NCI-H1092 treated with DMSO at 0.1 percent for 48 hours (cell line): ENCODE measurements at places on chromosomes 2 and 18.

DNA sequence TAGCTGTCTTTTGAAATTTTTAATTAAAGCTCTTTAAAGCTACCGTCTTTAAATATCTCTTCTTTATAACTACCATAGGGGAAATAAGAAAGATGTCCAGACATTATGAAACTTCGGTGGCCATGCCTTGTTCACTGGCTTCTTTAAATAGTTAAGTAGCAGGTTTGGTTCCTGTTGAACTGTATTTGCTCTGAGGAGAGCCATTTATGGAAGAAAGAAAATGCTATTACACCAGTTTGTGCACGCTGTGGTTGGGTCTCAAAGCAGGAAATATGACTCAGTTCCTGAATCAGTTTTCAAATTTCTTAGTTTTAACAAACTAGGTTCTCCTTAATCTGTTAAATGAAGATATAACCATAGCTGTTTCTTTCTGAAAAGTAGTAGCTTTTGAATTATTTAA is 12.2 kb downstream of the ARPC2 start:
- no peak for DNase-seq

DNA sequence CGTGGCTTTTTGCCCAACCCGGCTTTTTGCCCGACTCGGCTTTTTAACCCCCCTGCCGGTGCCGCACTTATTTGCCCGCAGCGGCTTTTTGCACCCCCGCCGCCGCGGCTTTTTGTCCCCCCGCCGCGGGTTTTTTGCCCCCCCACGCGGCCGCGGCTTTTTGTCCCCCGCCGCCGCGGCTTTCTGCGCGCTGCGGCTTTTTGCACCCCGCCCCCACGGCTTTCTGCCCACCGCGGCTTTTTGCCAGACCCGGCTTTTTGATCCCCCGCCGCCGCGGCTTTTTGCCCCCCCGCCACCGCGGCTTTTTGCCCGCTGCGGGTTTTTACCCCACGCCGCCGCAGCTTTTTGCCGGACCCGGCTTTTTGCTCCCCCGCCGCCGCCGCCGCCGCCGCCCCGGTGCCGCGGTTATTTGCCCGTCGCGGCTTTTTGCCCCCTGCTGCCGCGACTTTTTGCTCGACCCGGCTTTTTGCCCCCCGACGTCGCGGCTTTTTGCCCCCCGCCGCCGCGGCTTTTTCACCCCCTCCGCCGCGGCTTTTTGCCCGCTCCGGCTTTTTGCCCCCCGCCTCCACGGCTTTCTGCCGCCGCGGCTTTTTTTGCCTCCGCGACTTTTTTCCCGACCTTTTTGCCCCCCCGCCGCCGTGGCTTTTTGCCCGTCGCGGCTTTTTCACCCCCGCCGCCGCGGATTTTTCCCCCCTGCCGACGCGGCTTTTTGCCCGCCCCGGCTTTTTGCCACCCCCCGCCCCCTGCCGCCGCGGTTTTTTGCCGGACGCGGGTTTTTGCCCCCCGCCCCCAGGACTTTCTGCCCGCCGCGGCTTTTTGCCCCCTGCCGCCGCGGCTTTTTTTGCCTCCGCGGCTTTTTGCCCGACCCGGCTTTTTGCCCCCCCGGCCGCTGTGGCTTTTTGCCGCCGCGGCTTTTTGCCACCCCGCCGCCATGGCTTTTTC is 2786.5 kb downstream of the RPIA start:
- DNase-seq = no peak

- DNase-seq = no peak
Observed at GRCh38 chr2:134836986-134837385, 1.4 kb upstream of the ACMSD start.

DNA sequence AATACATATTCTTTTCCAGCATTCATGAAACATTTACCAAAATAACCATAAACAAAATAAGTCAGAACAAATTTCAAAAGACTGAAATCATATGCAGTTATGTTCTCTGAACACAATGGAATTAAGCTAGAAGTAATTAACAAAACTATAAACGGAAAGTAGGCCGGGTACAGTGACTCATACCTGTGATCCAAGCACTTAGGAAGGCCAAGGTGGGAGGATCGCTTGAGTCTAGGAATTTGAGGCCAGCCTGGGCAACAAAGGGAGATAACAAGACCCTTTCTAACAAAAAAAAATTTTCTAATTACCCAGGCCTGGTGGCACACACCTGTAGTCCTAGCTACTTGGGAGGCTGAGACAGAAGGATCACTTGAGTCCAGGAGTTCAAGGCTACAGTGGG is 14.9 kb downstream of the ATAD2B start:
- no peak for DNase-seq

- no peak for DNase-seq
Observed at GRCh38 chr18:34892379-34892778, 148.8 kb upstream of the MAPRE2 start.

GRCh38 chr2:105177536-105178254 is 63.8 kb upstream of the GPR45 start:
- no peak for DNase-seq

- no peak for DNase-seq
Observed at GRCh38 chr2:154140249-154141025, 268.7 kb downstream of the GALNT13 start.

DNA sequence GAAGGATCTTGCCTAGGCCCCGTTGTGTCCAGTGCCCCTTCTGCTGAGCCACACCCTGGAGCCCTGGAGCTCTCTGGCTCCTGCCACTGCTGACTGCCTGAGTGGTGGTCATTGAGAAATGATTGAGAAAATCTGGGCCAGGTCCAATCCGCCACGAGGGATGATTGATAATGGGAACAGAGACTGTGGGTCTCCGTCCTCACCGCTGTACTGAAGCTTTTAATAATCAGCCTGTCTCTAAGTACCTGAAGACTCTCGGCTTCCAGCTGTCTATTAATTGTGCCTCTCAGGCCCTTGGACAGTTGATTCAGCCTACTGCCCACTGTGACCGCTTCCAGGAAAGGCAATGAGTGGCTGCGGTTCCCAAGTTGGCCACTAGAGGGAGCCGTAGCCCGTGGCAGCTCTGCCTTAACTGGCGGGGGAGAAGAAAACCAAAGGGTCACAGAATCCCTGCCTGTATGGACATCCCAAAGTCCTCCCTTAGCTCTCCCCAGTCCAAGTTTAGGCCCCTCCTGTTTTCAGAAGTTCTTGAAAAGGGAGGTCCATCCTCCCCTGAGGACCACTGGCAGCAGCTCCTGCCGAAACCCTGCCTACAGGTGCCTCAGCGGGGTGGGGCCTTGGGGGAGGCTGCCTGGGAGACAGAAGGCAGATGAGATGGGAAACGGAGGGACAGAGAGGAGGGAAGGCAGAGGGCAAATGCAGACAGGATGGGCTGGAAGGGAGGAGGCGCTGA is 213.6 kb downstream of the TNS1 start:
- peak; percentile 21 for DNase-seq

GRCh38 chr2:144426981-144427479 is 92.9 kb downstream of the ZEB2 start:
- no peak for DNase-seq

DNA sequence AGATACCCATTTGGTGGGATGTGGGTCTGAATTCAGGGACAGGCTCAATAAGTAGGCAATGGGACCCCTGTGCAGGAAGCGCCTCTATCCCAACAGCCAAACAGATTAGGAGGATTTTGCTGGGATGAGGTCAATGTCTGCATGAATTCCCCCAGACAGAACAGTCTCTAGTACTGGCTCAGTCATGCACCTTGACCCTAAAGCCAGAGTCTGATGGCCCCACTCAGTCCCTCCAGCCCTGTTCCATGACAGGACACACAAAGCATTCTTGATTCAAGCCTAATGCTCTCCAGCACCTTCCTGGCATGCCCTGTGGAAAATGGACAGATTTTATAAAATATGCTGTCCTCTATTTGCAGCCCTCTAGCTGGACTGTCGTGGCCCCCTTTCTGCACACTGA is 49.8 kb upstream of the RAB6D start:
- DNase-seq = no peak

- no peak for DNase-seq
Observed at GRCh38 chr2:95267458-95268210, 6.6 kb upstream of the PROM2 start.

- no peak for DNase-seq
Observed at GRCh38 chr2:28389399-28390240, 3.0 kb upstream of the FOSL2 start.

DNA sequence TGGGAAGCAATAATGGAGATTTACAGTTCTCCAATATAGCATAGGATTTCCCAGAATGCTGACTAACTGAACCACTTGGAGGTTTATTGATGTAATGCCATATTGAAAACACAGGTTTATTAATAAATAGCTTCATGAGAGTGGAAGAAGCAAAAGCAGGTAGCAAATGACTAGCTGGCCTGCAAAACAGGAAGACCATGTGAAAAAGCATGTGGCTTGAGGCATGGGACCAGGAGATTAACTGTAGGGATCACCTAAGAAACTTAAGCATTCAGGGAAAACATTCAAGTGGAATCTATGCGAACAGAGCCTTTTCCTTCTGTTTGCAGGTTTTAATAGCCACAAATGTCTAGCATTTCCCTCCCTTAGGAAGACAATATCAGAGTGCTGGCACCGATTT is 679.7 kb downstream of the ZEB2 start:
- DNase-seq = no peak

- no peak for DNase-seq
Observed at GRCh38 chr2:240155048-240155744, 14.7 kb upstream of the OTOS start.

DNA sequence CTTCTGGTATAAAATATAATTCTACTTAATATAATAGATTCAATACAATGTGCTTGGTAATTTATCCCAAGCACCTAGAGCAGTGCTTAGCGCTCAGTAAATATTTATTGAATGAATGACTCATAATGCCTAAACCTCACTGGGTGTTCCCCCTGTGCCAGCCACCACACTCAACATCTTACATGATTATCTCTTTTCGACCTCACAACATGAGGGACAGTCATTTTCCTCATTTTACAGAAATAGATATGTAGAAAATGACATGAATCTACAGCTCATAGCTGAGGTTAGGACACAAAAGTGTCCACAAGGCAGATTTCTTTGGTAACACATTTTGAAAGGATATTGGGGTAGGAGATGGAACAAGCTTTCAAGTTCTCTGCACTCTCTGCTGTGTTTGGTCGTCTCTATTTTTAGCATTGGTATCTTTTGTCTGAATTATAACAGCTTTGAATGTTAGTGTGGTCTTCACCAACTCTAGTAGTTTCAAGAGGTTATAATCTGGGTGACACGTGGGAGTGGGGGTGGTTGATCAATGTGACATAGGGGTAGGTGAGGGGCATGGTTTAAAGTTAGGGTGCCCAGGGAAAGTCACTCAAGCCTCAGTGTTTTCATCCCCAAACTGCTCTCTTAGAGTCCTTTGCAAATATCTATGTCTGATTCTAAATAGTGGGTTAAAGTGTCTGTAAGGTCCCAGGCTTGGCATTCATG is 9.8 kb downstream of the MYOM1 start:
- DNase-seq = no peak

DNA sequence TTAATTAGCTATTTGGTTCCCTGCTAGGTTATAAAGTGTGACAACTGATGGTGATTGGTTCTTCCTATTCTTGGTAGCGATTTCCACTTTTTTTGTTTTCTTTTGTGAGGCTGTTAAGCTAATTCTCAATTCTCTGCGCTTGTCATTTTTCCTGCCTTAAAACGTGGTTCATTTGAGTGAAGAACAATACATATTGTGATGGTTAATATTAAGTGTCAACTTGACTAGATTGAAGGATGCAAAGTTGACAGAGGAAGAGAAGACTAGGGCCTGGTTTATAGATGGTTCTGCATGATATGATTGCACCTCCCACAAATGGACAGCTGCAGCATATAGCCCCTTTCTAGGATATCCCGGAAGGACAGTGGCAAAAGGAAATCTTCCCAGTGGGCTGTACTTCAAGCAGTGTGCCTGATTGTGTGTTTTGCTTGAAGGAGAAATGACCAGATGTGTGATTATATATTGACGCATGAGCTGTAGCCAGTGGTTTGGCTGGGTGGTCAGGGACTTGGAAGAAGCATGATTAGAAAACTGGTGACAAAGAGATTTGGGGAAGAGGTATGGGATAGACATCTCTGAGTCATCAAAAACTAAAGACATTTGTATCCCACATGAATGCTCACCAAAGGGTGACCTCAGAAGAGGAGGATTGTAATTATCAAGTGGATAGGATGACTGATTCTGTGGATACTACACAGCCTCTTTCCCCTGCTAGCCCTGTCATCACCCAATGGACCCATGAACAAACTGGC is 39.4 kb upstream of the ZNF804A start:
- no peak for DNase-seq

DNA sequence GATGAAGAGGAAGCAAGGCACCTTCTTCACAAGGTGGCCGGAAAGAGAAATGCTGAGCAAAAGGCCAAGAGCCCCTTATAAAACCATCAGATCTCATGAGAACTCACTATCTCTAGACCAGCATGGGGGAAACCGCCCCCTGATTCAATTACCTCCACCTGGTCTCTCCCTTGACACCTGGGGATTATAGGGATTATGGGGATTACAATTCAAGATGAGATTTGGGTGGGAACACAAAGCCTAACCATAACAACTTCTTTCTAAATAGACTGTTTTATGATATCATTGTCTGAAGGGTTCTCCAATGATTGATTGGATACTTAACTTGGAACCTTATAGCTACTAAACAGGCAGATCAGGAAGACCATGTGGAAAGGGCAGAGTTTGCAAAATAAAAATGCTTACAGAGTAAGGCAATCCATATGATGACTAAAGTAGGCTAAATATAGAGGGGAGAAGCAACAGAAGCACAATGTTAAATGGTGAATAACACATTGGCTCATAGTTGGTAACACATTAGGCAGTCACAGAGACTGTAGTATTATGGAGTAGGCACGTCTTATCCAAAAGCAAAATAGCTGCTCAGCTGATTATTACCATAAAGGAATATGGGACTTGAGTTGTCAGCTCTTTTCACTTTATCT is 179.0 kb downstream of the BARD1 start:
- no peak for DNase-seq

GRCh38 chr2:237459741-237460174 is 27.3 kb upstream of the MLPH start:
- DNase-seq = no peak

- DNase-seq = no peak
Observed at GRCh38 chr18:22985250-22985649, 52.1 kb downstream of the RBBP8 start.

DNA sequence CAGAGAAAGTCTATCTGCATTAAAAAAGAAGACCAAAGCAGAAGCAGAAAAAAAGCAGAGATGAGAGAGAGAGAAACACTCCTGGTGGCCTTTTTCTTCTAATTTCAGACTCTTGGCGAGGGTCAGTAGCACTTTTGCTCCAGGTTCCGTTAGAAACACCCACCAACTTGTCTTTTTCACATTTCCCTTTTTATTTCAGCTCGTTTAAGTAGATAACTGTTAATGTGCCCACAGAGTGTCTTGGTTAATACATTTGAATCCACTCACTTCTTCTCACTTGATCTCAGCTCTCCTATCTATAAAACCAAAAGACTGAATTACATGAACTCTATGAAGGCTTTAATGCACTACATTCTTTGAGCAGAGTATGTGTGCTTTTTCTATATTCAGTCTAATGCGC is 63.1 kb downstream of the AAK1 start:
- no peak for DNase-seq

DNA sequence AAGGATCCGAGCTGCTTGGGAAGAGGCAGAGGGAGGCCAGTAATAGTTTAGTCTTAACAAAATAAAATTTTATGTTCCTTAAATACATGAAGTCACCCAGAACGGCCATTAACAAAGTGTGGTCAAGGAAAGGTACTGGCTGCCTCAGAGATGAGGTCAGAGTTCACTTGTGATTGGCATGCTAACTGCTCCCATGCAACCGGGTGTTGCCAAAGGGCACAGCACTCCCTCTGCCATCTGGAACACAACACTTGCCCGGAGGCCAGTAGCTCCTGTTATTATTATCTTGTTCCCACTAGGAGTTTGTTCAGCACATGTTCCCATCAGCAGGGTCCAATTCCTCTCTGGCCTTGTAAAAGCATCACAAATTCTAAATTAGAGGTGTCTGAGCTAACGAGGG is 207.0 kb downstream of the CYP26B1 start:
- no peak for DNase-seq
